HTR-8/SVneo (cell line): ENCODE measurements at places on chromosomes 2 and 18.

GRCh38 chr2:42768706-42769256, 4.8 kb upstream of the OXER1 start:
- no peak for DNase-seq

- no peak for DNase-seq
Observed at GRCh38 chr2:22449696-22450095, 935.3 kb upstream of the KLHL29 start.

- DNase-seq: no peak
Observed at GRCh38 chr18:48934723-48935432, 15.9 kb downstream of the SMAD7 start.

DNA sequence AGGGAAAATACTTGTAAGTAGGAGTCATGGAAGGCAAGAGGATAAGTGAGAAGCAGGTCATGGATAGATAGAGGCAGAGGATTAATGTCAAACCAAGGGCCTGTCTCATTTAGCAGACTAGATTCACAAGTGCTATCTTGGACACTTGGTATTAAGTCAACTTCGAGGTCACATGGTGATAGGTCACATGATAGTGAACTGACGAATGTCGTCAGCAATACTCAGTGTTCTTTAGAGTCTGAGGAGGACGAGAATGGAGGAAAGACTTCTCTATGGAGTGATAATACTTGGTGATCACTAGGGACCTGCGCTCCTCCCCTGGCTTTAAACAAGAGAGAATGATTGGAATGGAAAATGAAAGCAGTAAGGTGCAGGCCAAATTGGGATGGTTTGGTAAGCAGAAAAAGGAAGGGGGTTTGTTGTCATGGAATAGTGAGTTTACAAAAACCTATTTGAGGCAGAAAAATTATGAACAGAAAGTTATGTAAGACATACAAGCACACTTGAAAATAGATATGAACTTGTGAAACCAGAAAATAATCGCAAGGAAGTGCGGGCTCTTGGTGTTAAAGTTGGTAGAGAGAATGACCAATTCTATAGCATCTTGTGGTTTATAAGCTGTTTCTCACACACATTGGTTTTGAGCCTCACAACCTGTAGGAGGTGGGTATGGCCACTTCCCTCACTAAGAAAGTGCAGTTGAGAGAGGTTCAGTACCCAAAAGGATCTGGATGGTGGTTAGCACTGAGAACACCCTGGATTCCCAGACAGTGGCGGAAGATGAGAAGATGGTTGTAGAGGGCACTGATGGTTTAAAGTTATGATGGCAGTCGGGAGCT, 141.5 kb downstream of the WDSUB1 start:
- DNase-seq: no peak

- DNase-seq: no peak
Observed at GRCh38 chr18:39051013-39051412, 1485.4 kb upstream of the CELF4 start.

GRCh38 chr2:137173463-137173862, 408.1 kb downstream of the THSD7B start:
- DNase-seq: peak; percentile 12

GRCh38 chr18:60996326-60996725, 336.9 kb upstream of the CDH20 start:
- no peak for DNase-seq

DNA sequence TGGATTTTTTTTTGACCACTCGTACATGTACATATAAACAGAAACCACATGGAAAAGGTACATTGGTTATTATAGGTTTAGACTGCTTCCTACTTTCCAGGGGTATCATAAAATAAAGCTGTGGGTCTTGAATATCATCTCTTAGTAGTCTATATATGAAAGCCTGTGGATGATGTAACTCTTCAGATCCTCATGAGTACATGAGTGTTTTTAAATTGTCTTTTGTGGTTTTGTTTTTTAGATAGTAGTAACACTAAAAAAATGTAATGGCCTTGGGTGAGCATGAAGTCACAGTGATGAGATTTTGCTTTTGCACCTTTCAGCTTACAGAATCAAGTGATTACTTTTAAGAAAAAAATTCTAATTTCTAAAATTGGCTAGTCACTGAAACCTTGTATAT, 80.2 kb downstream of the RAB3GAP1 start:
- DNase-seq: no peak
